ENCODE measurements at places on chromosomes 13 and 19. TPM values are rescaled to one million over a fixed set of nuclear protein-coding genes. Genes with fewer than 3 reads are reported as not detected.
A peak's percentile ranks its signal among the peaks of the same experiment; 100 is the strongest.

GRCh38 chr19:39832341-39833083 is 1.4 kb downstream of the DYRK1B start:
- no peak for DNase-seq

- no peak for DNase-seq
Measured at GRCh38 chr19:17125728-17126677, 50.4 kb downstream of the MYO9B start.

- no peak for DNase-seq
Measured at GRCh38 chr13:83895994-83896580, 13.8 kb upstream of the SLITRK1 start.

IPO5 gene
- 158 TPM for polyA plus RNA-seq

DNA sequence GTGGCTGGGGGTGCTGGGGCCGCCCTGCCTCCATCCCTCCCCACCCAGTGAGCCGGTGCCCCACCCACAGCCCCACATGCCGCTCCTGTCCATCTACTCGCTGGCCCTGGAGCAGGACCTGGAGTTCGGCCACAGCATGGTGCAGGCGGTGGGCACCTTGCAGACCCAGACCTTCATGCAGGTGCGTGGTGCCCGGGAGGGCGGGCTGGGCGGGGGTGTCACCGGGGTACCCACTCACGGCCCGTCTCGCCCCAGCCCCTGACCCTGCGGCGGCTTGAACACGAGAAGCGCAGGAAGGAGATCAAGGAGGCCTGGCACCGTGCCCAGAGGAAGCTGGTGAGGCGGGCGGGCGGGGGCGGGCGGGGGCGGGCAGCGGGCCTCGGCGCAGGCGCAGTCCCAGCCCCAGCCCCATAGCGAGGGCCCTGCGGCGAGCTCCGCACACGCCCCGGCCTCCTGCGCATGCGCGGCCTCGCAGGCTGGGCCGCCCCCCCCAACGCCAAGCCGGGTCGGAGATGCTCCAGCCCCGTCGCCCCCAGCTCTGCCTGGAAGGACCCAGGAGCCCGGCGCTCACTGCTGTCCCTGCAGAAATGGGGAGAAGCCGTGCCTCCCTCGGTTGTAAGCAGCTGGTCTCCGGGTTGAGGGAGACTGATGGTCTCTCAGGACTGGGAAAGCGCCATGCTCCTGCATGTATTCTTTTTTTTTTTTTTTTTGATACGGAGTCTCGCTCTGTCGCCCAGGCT is 7.7 kb downstream of the ARHGAP45 start:
- DNase-seq: no peak

DNA sequence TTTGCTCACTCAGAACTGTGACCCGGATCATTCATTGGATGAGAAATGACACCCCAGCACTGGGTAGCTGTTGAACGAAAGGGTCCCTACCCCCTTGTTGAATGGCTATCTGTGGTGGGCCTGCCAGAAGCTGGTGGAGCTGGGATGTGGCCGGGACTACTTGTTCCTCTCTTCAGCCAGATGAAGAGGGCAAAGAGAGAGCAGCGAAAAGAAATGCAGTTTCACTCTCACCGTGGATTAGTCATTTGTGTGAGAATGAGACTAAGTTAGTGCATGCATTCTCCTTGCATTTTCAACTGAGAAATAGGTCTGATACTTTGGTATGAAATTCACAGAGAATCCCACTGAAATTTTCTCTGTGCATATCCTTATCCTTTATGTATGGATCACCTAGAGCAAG is 553.1 kb downstream of the IRS2 start:
- DNase-seq: no peak

- DNase-seq: no peak
Measured at GRCh38 chr19:8454218-8454617, 9.4 kb downstream of the HNRNPM start.

SIGLEC7 gene
- 0.86 TPM for polyA plus RNA-seq

ATP12A gene
- 28.9 TPM for polyA plus RNA-seq

ZNF723 gene
- 0.14 TPM for polyA plus RNA-seq

GRCh38 chr13:64088491-64088890 is 2672.8 kb upstream of the PCDH20 start:
- DNase-seq: no peak

DNA sequence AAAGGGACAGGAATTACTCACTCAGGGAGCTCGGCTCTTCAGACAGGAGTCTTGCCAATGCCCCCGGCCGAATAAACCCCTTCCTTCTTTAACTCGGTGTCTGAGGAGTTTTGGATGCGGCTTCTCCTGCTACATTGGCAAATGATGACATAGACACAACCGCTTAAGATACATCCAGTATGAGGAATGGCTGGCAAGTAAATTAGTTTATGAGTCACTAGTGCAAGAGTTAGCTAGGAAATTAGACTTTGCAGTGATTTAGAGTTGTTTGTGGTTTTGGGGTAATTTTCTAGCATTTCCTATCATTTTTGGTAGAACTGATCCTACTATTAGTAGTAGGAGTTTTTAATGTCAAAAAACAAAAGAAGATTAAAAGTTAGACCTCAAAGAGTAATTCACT is 166.2 kb downstream of the SLITRK1 start:
- no peak for DNase-seq

ZNF556 gene
- polyA plus RNA-seq: 0.56 TPM

GRCh38 chr13:31242916-31243315 is 43.1 kb downstream of the B3GLCT start:
- no peak for DNase-seq

DNA sequence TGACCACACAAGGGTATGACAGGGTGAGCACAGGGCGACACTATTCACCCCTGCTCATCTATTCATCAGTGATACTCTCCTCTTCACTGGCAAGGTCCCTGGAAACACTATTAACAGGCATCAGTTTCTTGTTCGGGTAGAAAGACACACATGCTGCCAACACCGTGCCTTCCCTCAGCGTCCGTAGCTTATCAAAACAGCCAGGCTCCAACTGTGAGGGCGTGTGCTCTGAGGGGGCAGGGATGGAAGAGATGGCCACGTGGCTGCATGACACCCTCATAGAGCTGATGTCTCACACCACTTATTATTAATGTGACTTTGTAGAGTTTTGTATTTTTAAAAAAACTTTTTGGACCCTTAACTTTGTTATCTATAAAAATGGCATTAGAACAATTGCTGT is 160.3 kb downstream of the ITGBL1 start:
- no peak for DNase-seq

- DNase-seq: no peak
Measured at GRCh38 chr13:99380921-99381645, 73.9 kb upstream of the GPR183 start.

DNA sequence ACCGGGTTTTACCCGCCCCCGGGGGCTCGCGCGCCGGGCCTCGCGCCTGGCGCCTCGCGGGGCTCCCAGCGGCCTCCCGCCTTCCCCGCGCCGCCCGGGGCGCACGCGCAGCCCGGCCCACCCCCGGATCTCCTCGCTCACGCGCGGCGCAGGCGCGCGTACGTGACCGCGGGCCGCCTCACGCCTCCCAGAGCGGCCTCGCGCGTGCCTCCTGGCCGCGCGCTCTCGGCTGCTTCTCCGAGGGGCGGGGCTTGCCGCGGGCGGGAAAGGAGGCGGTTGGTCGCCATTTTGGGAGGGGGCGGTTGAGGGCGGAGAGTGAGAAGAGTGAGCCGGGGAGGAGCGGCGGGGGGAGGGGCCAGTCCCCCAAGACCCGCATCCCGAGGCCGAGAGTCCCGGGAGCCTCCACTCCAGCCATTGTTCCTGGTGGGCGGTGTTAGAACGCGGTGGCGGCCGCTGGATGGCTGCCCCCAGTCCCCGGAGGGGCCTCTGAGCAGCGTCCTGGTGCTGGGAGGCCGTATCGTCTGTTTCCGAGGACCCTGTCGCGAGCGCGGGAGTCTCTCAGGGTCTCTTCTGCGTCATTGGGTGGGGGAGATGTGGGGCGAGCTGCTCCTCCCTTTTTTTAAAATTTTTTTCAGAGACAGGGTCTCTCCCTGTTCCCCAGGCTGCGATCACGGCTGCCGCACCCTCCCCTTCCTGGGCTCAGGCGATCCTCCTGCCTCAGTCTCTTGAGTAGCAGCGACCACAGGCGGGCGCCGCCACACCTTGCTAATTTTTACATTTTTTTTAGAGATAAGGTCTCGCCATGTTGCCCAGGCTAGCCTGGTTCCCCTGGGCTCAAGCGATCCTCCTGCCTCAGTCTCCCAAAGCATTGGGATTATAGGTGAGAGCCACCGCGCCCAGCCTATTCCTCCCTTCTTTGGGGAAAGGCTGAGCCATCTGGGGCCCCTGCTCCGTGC is at the start of gene ZNF541:
TSS of gene ZNF541 (minus strand) at position 78 of the 956 bp plus-strand sequence. CDS start 17,292 bp downstream, outside the sequence.
- peak; percentile 24 for DNase-seq

GRCh38 chr13:46377554-46377953 is 9.5 kb downstream of the RUBCNL start:
- DNase-seq: no peak

U2AF2 gene
- 257 TPM for polyA plus RNA-seq

KLK5 gene
- polyA plus RNA-seq: 1.5 TPM

LAIR1 gene
- 3.5 TPM for polyA plus RNA-seq

CYP2B6 gene
- polyA plus RNA-seq: 1.8 TPM

DNA sequence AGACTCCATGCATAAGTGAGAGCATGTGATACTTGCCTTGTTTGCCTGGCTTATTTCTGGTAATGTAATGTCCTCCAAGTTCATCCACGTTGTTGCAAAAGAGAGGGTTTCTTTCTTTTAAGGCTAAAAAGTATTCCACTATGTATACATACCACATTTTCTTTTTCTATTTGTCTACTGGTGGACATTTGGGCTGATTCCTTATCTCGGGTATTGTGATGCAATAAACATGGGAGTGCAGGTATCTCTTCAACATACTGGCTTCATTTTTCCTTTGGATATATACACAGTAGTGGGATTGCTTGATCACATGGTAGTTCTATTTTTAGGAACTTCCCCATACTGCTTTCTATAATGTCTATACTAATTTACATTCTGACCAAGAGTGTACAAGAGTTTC is 49.6 kb upstream of the EBPL start:
- DNase-seq: no peak

GRCh38 chr19:960020-960419 is 24.1 kb upstream of the WDR18 start:
- no peak for DNase-seq

GRCh38 chr13:68550330-68550729 is 1320.2 kb upstream of the PCDH9 start:
- no peak for DNase-seq

PLEKHF1 gene
- polyA plus RNA-seq: 1.1 TPM

DNA sequence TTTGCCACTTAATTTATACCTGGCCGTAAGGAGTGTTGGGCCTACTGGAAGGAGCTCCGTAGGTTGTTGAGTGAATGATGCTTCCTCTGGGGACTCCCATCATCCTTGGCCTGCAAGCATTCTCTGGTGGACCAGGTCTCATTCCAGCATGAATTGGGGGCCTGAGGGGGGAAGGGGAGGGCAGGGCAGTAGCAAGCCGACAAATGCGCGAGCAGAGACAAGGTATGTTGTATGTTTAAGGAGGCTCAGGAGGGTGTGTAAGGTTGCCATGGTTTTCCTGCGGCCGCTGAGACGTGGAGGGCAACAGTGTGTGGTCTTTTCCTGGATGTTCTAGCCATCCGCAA is 749 bp downstream of the ZNF264 start:
- DNase-seq: no peak

GRCh38 chr19:10478903-10479384 is 24.2 kb downstream of the KEAP1 start:
- peak; percentile 53 for DNase-seq

- DNase-seq: no peak
Measured at GRCh38 chr19:33667141-33667650, 45.4 kb downstream of the CHST8 start.

RXFP2 gene
- 1.3 TPM for polyA plus RNA-seq

DNA sequence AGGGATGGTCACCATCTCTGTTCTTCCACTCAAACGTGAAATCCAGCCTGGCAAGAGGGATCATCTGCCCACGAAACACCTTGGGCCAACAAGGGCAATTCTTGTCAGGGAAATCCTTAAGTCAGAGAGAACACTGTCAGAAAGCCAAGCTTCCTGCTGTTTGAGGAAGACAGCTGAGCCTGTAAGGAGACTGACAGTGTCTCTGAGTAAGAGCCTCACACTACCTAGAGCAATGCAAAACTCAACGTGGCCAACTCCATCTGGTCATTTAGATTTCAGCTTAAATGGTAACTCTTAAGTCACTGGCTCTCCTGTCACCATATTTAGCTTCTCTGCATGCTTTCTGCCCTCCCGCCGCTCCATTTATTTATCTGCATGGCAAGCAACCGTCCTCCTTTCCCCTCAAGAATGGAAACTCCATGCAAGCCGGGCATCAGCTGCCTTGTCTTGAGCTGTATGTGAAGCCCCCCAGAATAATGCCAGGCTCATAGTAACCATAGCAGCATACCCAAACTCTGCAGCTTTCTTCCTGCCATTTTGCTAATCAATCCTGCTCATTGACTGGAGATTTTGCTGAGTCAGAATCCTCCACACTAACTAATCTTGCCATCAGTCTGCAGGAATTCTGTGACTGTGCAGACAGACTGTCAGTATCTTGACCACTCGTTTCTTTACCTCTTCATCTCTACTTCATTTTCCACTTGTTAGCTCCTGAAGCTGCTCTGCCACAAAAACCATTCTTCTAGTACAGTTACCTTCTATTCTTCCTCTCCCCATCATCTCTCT is 159.8 kb downstream of the IRS2 start:
- DNase-seq: no peak

GRCh38 chr19:56751078-56751489 is 79.5 kb upstream of the ZNF835 start:
- DNase-seq: peak; percentile 11

KLC3 gene
- polyA plus RNA-seq: 2.5 TPM

DNA sequence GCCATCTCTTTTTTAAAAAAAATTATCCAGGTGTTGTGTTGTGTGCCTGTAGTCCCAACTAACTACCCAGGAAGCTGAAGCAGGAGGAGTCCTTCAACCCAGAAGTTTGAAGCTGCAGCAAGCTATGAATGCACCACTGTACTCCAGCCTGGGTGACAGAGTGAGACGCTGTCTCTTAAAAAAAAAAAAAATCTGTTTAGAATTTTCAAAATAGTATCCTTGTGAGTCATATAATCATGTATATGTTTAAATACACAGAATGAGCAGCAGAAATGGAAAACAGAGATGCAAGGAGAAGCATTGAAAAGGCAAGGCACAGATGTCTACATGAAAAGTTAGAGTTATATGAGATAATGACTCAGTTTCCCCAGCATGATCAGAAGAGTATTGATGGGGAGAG is 31.2 kb downstream of the SYDE1 start:
- DNase-seq: no peak

ZNF415 gene
- polyA plus RNA-seq: 28.2 TPM

- DNase-seq: no peak
Measured at GRCh38 chr13:83975655-83976165, 93.4 kb upstream of the SLITRK1 start.

DNA sequence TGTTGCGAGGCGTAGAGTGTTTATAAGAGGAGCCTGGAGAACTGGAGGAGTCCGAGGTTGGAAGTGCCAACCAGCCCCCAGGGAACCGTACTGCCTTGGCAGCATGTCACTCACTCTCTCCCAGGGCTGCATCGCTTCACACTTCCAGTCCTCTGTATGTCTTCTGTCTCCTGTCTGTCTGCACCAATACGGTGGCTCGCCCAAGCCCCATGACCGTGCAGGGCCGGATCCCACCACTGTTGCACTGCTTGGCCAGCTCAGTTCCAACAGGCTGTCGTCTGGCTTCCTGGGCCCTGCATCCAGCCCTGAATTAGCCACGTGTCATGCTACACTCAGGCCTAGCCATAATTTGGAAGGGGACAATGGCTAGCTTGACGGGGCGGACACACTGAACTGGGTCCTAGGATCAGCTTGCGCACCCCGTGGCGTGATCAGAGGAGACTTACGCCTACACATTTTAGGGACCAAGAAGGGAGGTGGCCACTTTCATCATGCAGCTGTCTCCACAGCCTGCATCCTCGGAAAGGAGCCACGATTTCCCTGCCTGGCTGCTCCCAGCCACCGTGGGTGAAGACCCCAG is 147.1 kb downstream of the URI1 start:
- DNase-seq: no peak

GRCh38 chr19:19021115-19021514 is 12.2 kb downstream of the SUGP2 start:
- DNase-seq: no peak
